ENCODE measurements at places on chromosomes 16 and 17.
A peak's percentile ranks its signal among the peaks of the same experiment; 100 is the strongest.

DNA sequence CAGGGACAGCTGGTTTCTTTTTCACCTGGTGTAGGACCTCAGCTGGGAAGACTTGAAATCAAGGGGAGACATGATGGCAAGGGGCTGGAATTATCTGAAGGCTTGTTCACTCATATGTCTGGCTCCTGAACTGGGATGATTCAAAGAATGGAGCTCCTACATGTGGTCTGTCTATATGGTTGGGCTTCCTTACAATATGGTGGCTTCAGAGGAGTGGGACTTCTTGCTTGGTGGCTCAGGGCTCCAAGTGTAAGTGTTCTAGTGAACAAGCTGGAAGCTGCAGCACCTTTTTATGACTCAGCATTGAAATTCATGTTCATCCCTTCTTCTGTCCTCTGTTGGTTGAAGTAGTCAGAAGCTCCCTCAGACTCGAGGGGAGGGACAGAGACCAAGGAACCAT is 127.9 kb downstream of the MSI2 start:
- DNase-seq: no peak

DNA sequence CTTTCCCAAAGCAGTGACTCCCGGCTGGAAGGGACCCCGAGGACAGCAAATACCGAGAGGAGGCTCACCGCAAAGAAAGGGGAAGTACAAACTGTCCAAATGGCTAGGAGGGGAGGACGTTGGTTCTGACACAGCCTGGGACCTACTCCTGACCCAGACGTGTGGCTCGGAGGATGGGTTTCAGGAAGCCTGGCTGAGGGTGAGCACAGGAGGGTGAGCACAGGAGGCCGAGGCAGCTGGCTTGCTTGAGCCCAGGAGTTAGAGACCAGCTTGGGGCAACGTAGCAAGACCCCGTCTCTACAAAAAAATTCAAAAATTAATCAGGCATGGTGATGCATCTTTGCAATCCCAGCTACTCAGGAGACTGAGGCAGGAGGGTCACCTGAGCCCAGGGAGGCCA is 83.2 kb downstream of the C16orf78 start:
- DNase-seq: no peak

DNA sequence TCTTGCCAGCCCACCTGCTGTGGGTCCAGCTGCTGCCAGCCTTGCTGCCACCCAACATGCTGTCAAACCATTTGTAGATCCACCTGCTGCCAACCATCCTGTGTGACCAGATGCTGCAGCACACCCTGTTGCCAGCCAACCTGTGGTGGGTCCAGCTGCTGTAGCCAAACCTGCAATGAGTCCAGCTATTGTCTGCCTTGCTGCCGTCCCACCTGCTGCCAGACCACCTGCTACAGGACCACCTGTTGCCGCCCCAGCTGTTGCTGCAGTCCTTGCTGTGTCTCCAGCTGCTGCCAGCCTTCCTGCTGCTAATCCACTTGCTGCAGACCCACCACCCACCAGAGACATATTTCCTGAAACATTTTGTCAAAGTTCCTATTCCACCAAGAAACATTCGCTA is 641 bp downstream of the KRTAP9-1 start:
- DNase-seq: no peak

- DNase-seq: no peak
Observed at GRCh38 chr17:49434821-49435670, 20.4 kb upstream of the PHB1 start.

DNA sequence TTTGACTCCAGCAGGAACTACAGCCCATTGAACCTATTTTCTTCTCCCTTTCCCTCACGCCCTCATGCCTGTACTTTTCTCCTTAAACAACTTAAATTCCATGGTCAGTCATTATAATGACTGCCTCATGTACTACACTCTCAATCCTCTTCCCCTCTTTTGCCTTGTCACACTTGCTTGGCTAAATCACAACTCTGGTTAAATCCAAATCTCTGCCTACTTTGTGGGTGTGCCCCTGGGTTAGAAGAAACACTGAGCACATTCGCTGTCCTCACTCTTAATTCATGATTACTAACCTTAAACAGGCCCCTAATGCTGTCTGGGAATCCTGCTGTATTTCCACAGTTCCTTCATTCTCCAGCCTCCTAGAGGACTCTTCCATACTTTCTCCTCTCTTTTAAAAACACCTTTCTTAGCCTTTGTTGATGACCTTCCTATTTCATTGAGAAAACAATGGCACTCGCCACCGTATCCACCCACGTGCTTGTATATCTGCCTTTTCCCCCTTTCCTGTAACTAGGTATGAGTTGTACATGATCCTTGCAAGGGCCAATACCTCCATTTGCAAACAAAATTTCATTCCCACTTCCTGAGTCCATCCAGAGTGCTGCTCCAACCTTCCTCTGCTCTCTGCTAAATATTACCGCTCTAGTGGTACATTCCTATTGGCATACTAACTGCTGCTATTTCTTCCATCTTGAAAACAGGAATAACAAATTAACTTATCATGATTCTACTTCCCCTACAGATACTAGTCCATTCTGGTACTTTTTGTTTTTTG is 28.9 kb downstream of the ZNRF1 start:
- DNase-seq: no peak

DNA sequence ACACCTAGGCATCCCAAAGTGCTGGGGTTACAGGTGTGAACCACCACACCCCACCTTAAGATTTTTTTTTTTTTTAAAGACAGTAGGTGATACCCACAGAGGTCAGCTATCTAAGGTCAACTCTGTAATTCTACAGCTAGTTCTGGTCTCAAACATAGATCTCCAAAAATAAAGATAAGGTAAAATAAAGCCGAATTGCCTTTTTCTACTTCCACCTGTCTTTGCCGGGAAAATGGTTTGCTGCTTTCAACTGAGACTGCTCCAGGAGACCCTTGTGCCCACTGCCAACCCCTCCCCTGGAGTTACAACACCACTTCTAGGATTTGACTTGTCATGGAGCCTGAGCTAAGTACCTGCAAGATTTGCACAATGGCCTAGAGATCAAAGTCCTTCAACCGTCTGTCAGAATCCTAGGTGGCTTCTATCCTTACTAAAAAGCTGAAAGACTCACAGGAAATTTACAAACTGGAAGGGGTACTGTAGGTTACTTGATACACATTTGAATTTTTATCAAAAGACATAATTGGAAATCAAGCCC is 4.7 kb upstream of the CNOT1 start:
- DNase-seq: no peak

- no peak for DNase-seq
Observed at GRCh38 chr16:15847611-15848175, 9.1 kb downstream of the MYH11 start.

GRCh38 chr17:11369575-11369974 is 128.6 kb downstream of the SHISA6 start:
- DNase-seq: no peak

DNA sequence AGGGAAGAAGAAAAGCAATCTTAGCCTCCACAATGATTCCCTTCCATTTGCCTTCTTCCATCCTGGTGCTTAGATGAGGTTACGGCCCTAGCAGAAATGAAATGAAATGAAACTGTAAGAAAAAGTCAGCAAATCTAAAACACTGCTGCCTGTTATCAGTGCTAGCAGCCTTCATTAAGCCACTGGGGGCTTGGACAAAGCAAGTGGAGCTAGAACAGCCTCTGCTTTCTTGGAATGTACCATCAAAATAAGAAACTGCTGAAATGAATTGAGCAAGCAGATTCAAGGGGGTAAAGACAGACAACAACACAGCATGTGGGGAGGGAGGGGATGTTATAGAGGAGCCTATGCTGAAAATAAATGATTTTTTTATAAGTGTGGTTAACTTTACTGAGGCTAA is 5.1 kb downstream of the ANKFN1 start:
- DNase-seq: no peak

GRCh38 chr17:17001874-17002520 is 30.1 kb upstream of the TNFRSF13B start:
- DNase-seq: peak; percentile 93

GRCh38 chr16:69239851-69240250 is 52.9 kb downstream of the SNTB2 start:
- DNase-seq: no peak

DNA sequence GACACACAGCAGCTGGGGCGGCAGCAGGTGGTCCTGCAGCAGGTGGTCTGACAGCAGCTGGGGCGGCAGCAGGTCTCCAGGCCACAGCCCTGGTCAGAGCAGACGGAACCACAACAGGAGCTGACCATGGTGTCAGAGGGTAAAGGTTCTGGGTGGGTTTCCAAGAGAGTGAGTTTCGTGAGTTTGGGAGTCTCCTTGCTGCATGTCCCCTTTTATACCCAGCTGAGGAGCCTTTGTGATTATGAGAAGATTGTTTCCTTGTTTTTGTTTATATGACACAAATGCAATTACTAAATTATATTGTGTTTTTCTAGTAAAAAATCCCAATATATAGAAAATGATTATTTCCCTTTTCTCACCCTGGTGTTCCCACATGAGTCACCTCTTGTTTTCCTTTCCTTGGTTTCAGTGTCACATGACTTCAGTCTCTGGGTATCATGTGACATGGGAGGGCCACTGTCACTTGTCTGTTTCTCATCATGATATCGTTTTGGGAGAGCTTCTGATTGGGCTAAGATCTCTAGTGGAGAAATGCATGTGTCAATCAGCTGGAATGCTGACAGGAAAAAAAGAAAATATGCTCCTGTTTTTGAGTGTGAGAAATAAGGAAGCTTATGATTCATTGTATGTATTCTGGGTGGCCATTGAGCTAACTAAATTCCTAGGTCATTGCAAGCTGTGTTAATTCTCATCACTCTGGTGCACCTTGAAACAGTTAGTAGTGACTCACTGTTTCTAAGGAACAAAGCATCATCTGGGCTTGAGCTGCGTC is at the start of gene KRTAP4-6:
TSS of gene KRTAP4-6 (minus strand) at position 185 of the 772 bp plus-strand sequence. CDS start at position 128, 57 bp downstream.
- DNase-seq: no peak

DNA sequence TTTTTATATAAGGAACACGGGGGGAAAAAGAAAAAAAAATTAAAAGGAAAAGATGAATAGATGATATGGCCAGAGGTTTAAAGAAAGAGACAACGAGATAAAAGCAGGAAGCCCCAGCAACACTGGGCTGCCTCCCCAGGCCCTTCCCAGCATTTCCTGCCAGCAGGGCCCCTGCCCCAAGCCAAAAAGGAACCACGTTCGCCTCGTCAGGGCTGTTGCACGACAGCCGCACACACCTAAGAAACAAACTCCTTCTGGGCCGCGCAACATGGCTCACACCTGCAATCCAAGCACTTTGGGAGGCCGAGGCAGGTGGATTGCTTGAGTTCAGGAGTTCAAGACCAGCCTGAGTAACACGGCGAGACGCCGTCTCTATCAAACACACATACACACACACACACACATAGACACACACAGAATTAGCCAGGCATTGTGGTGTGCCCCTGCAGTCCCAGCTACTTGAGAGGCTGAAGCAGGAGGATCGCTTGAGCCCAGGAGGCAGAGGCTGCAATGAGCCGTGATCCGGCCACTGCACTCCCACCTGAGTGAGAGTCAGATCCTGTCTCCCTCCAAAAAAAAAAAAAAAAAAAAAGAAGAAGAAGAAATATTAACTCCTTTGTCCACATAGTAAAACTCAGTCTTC is 83.0 kb downstream of the ANKRD11 start:
- DNase-seq: peak; percentile 74

DNA sequence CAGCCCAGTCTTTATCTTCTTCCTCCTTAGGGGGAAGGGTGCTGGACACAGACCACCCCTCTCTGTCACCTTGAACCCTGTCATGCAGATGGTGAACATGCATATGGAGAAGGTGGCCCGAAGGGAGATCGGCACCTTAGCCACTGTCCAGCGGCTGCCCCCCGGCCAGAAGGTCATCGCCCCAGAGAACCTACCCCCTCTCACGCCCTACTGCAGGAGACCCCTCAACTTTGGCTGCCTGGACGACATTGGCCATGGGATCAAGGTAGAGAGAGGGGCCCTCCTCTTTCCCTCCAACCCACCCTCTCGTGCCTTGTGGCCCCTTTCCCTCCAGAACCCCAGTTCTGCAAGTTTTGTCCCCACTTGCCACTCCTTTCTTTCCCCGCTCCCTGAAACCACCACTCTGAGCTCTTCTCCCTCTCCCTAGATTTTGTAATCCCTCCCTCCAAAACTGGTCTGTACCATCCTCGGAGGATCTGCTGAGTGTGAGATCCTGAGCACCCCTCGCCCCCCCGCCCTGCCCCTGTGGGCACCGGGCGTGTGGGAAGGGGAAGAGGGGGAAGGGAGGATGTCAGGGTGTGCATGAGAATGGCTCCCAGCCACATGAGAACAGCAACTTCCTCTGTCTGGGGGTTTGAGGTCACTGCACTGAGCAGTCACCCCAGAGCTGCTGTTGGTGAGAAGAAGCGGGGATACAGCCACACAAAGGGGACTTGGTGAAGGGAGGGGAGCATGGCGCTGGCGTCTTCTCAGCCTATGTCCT is 7.3 kb downstream of the ABI3 start:
- peak; percentile 87 for DNase-seq

DNA sequence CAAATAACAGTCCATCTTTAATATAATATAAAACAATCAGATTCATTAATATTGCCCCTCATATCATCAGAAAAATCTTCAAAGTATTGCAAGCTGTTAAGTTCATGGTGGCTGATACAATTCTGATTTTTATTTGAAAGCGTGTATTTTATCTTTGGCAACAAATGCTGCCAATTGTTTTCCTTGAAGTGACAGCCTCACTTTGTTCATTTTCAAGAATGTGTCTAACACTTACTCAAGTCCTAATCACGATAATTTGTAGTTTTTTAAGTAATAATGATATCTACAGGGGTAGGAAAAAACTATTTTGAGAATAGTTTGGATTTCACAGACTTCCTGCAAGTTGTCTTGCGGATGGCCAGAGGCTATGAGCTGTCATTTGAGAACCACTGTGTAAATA is 75.8 kb downstream of the HS3ST3B1 start:
- DNase-seq: no peak

GRCh38 chr17:77228241-77228752 is 87.5 kb downstream of the SEC14L1 start:
- DNase-seq: peak; percentile 20

- no peak for DNase-seq
Observed at GRCh38 chr16:62966626-62967025, 930.4 kb upstream of the CDH8 start.

GRCh38 chr17:10295728-10296343 is 77.0 kb downstream of the MYH13 start:
- no peak for DNase-seq

GRCh38 chr17:31550389-31551056 is 159.0 kb downstream of the RAB11FIP4 start:
- no peak for DNase-seq

DNA sequence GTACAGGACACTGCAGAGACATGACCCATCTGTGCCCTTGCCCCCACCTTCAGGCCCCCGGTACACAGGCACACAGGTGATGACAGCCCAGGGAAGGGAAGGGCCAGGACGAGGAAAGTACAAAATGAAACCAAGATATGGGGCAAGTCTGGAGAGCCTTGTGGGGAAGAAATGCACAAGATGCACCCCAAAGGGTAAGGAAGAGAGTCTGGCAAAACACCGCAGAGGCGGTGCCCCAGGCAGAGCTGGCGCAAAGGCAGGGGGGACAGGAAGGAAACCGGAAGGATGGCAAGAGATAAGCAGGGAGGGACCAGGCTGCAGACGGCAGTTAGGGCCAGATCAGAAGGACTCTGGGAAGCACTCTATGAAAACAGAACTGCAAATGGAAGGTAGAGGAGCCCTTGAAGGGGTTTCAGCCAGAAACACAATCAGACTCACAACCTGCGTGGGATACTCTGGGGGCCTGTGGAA is 81.4 kb downstream of the SLC39A11 start:
- peak; percentile 32 for DNase-seq

- no peak for DNase-seq
Observed at GRCh38 chr17:77036136-77036840, 104.5 kb upstream of the SEC14L1 start.

GRCh38 chr17:28386391-28386790 is 14.9 kb downstream of the SARM1 start:
- DNase-seq: no peak

- peak; percentile 70 for DNase-seq
Observed at GRCh38 chr16:81956213-81956948, 54.9 kb downstream of the SDR42E1 start.
